A549 treated with Mapracorat at 1 μM for 4 hours (cell line): ENCODE measurements at places on chromosomes 6 and 20. TPM values are rescaled to one million over a fixed set of nuclear protein-coding genes. Genes with fewer than 3 reads are reported as not detected.

Gene GSTA3
- total RNA-seq = not detected in 5 replicates

Gene SLC22A16
- total RNA-seq = not detected in 5 replicates

Gene TNNC2
- 0.28 TPM in 1 of 5 replicates, not detected in the others for total RNA-seq

Gene ZBP1
- 0.04 TPM in 1 of 5 replicates, not detected in the others for total RNA-seq

Gene KIF13A
- 17.2 to 18.6 TPM (median 18.1 TPM) in 5 replicates for total RNA-seq

Gene GPX5
- total RNA-seq = not detected in 5 replicates

Gene BTN1A1
- not detected in 5 replicates for total RNA-seq

Gene SLC35D3
- total RNA-seq = 0.05 to 0.14 TPM (median 0.12 TPM) in 3 of 5 replicates, not detected in the others

Gene PLEKHG1
- 0.36 to 0.61 TPM (median 0.51 TPM) in 5 replicates for total RNA-seq

Gene DEFB128
- total RNA-seq = not detected in 5 replicates

Gene ARMC12
- 0.26 to 0.97 TPM (median 0.55 TPM) in 5 replicates for total RNA-seq

Gene ADAT2
- 3.5 to 4.4 TPM (median 4.0 TPM) in 5 replicates for total RNA-seq

Gene CGA
- total RNA-seq = 0.19 to 0.43 TPM (median 0.29 TPM) in 5 replicates

Gene GNAS-AS1
- not detected in 5 replicates for total RNA-seq

Gene ZNF311
- total RNA-seq = 0.10 to 0.29 TPM (median 0.18 TPM) in 5 replicates

Gene FOXF2
- total RNA-seq = 17.3 to 24.3 TPM (median 23.1 TPM) in 5 replicates

Gene SYS1
- total RNA-seq = 22.2 to 33.8 TPM (median 31.0 TPM) in 5 replicates

Gene SH3BGRL2
- 0.19 to 0.34 TPM (median 0.26 TPM) in 5 replicates for total RNA-seq

Gene RAMACL
- total RNA-seq = 0.07 to 0.27 TPM (median 0.12 TPM) in 5 replicates

Gene ENPP5
- not detected in 5 replicates for total RNA-seq

Gene ZKSCAN8
- 3.4 to 5.8 TPM (median 5.1 TPM) in 5 replicates for total RNA-seq

Gene LST1
- total RNA-seq = 0.16 to 0.36 TPM in 2 of 5 replicates, not detected in the others

Gene MARCKS
- total RNA-seq = 11.3 to 21.1 TPM (median 18.8 TPM) in 5 replicates
